ENCODE measurements at places on chromosomes 3 and 15. TPM values are rescaled to one million over a fixed set of nuclear protein-coding genes. Genes with fewer than 3 reads are reported as not detected.

Gene CHRFAM7A
- 2.5 TPM for total RNA-seq

Gene GP5
- total RNA-seq: 0.12 TPM

Gene MOBP
- total RNA-seq: not detected

DNA sequence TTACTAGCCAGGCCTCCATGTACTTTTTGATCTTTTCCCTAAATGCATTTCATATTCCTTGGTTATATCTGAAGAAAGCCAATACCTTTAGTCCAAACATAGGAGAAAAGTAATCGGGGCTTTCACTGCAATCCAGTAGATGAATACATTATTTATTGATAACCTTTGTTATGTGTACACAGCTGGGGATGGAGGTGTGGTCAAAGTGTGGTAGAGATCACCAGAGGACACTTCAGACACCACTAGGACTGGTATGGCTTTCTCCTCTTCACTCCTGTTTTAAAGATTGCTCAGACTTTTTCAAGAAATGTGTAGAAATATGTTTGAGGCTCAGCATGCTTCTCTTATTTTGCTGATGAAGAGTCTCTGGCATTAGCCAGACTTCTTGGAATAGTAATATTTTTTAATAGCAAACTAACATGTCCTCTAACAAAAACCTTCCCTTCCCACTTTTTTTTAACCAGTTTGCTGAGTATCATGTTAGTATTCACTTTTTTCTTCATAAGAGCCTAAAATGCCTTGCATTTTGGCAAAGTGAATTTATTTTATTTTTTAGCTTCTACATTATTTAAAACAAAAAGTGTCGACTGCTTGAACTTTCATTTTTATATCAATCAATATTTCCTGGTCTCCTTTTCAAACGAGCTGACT, 65.6 kb upstream of the MBNL1 start:
- H3K27me3 ChIP-seq: no peaks in the 10 kb centered on the region
- no peaks in the 10 kb centered on the region for H3K36me3 ChIP-seq
- no peak overlapping the region for H3K27ac ChIP-seq
- H3K4me3 ChIP-seq: no peak overlapping the region

DNA sequence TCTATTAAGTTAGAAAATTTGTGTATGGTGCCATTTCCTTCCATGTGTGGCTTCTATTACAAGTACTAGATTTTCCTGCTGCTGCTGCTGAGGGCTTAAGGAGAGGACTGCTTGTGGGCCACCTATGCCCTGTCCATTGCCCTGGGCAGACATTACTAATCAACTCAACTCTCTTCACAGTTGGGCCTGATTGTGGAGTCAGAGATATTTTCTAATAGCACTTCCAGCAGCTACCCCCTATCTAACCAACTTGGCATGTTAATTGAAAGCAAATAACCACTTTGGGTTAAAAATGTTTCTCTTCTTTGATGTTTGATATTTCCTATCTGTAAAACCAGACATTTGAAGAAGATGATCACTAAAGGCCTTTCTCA, 242.0 kb downstream of the EDEM1 start:
- no peak for DNase-seq
- H3K27ac ChIP-seq: no peak overlapping the region
- no peaks in the 10 kb centered on the region for H3K4me1 ChIP-seq
- H3K36me3 ChIP-seq: no peaks in the 10 kb centered on the region
- H3K4me3 ChIP-seq: no peak overlapping the region

GRCh38 chr3:159766563-159767185, 222.0 kb upstream of the IL12A start:
- peaks cover 10% of the 10 kb centered on the region for H3K27me3 ChIP-seq
- peak overlapping the region; percentile 95 for H3K4me3 ChIP-seq
- peak; percentile 77 for DNase-seq
- H3K36me3 ChIP-seq: no peaks in the 10 kb centered on the region
- no peak overlapping the region for H3K27ac ChIP-seq

DNA sequence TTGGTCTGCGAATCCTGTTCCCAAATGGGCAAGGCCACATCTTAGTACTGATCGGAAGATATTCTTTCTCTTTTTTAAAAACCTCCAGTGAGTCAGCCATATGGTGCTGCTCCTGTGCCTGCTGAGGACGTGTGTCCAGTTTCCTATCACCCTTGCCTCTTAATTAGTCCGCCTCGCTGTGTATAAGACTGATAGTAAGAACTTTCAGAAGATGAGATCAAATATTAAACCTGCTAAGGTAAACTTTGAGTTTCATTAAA, 612 bp downstream of the UBA5 start:
- no peak overlapping the region for H3K27ac ChIP-seq
- DNase-seq: no peak
- no peaks in the 10 kb centered on the region for H3K4me1 ChIP-seq
- H3K4me3 ChIP-seq: peak overlapping the region; percentile 89
- no peaks in the 10 kb centered on the region for H3K27me3 ChIP-seq
- H3K36me3 ChIP-seq: no peaks in the 10 kb centered on the region

DNA sequence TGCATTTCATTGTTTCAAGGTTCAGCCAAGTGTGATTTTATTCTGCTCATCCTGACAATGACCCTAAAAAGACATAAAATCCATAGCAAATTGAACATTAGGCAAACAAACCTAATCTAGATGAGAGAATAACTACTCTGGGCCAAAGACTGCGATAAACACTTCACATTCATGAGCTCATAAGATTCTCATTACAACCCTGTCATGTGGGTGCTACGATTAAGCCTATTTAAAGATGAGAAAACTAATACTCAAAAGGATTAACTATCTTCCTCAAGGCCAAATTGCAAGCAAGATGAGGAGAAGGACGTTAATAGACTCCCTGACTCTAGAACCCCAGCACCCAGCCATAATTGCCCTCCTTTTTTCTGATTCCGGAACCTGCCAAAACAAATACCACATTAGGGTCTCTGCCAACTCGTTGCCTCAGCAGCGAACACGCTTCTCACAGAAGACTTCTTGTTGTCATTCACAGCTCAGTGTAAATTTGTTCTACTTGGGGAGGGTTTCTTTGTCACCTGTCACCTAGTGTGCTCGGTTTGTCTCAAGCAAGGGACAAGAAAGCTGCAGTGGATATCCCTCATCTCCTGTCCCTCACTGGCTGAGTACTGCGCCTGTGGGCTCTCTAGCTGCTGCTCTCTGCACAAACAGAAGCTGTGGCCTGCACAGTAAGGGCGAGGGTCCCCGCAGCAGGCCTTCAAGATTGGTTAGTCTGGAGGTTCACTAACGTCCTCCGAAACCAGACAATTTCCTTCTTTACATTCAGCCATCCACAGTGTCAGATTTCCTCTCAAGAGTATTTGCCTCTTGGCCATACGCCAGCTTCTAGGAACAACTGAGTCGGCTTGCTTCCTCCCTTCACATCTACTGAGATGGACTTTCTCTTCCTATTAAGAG, 200.0 kb upstream of the UBE2E2 start:
- no peaks in the 10 kb centered on the region for H3K36me3 ChIP-seq
- DNase-seq: no peak
